ENCODE measurements at places on chromosomes 4 and X. TPM values are rescaled to one million over a fixed set of nuclear protein-coding genes. Genes with fewer than 3 reads are reported as not detected.

DNA sequence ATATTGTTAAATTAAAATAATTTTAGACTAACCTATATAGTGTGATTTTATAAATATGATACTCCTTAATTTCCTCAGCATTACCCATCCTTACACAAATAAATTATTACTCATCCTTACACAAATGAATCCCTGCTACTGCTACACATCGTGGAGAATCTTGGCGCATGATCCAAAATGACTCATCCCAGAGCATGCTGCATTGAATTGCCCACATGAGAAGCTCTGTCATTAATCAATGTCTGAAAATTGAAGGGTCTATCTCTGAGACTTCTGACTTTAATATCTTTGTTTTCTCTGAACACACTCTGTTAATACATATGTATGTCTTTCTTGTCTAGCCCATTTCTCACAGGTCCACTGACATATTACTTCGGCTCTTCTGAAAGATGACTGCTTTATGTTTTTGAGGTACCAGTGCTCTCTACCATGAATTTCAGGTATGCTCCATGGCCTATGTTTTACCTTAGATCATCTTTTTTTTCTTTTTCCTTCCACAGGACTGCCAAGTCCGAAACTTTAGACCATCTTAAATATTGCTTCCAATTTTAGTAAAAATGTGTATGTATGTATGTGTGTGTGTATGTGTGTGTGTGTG lies 15.7 kb upstream of the DUSP21 start:
- DNase-seq = no peak

GRCh38 chrX:112812741-112813140 lies 27.9 kb downstream of the AMOT start:
- DNase-seq = no peak

DNA sequence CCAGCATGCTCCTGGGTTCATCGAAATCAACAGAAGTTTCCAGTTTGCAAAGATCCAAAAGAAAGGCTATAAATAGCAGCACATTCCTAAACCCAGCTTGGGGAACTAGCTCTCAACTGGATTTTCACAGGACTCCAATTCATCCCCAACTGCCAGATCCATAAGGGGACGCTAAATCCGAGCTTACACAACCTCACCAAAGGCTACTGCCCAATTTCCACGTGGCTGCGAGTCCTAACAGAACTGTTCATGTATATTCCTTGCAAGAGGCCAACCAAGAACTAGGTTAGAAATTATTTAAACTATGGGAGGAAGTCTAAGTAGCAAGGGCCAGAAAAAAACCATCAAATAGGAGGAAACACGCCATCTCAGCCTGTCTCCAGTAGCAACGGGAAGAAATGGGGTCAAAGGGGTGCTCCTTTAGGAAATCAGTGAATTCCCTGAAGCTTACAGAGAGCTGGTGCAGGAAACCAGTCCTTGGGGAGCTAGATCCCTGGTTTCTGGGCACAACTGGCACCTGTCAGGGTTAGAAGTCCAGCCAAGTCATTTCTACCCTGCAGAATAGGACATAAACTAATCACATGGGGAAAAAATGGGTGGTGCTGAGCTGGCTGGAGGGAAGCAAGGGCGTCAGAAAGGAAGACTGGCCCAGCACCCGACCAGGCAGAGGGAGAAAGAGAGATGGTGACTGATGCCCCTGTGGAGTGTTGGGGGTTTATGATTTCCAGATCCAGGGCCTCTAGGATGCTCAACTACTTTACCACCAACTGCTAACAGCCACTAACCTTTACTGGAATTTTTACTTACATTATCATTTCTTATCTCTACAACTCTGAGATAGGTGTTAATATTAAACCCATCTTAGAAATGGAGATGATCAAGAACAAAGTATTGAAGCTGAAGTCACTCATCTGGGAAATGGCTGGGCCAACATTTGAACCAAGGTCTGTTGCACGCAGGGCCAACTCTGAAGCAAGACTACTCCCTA lies 20.5 kb downstream of the RELL1 start:
- no peak for DNase-seq

DNA sequence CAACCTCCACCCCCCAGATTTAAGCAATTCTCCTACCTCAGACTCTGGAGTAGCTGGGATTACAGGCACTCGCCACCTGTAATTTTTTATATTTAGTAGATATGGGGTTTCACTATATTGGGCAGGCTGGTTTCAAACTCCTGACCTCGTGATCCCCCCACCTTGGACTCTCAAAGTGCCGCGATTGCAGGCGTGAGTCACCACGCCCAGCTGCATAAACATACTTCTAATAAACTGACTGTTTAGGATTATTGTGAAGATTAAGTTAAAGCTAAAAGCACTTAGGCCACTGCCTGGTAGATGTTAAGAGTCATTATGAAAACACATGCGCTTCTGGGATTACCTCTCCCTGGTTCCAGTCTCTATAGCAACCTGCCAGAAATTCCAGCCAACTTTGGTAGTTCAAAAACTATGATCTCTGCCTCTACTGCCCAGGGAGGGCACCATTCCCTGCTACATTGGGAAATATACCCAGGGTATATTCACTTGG lies 30.2 kb upstream of the GRIA3 start:
- DNase-seq = peak; percentile 8

Gene PABPC4L
- 1.3 TPM for polyA plus RNA-seq

Gene EGFL6
- polyA plus RNA-seq = 131 TPM

Gene PCDH11X
- polyA plus RNA-seq = 1.5 TPM

Gene ENAM
- polyA plus RNA-seq = 0.64 TPM

Gene CNKSR2
- polyA plus RNA-seq = 1.5 TPM

Gene PRR32
- polyA plus RNA-seq = not detected

Gene C1QTNF7
- polyA plus RNA-seq = 1.4 TPM
